ENCODE measurements at places on chromosomes 2 and 18.

DNA sequence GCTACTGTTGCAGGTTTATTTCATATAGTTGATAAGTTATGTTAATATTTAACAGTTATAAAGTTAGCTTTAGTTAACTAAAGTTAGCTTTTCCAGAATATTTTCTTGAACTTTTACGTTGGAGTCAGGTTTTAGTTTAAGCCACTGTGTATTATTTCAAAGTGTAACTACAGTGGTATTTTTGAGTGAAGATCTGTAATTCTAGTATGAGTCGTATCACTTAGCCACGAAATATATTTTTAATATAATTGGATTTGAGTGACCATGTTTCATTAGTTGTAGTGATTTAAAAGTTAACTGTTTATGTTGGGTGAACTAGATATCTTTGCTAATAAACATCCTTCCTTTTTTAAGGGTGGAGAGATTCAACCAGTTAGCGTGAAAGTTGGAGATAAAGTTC lies 2.5 kb downstream of the HSPE1 start:
- DNase-seq = no peak

DNA sequence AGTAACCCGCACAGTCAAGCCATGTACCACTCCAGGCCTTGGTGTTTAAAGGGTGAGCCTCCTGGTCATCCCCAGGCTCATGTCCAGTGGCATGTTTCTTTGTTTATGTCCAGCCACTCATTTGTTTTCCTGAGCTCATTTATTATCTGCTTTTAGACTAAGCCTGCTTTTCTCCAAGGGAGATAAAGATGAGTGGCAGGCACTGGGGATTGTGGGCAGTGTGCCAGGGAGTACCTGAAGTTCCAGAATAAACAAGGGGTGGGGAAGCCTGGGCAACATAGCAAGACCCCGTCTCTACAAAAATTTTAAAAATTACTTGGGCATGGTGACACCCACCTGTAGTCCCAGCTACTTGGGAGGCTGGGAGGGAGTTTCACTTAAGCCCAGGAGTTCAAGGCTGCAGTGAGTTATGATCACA lies 1.9 kb downstream of the ANXA4 start:
- no peak for DNase-seq

GRCh38 chr2:126642031-126642430 lies 13.9 kb upstream of the GYPC start:
- DNase-seq = no peak

GRCh38 chr2:108485253-108485652 lies 36.2 kb downstream of the GCC2 start:
- DNase-seq = no peak

GRCh38 chr2:173943738-173944137 lies 21.4 kb downstream of the SP3 start:
- no peak for DNase-seq

- DNase-seq = no peak
Observed at GRCh38 chr2:205665791-205666190, 16.5 kb upstream of the NRP2 start.

- no peak for DNase-seq
Observed at GRCh38 chr2:33214436-33214835, 262.0 kb upstream of the RASGRP3 start.

DNA sequence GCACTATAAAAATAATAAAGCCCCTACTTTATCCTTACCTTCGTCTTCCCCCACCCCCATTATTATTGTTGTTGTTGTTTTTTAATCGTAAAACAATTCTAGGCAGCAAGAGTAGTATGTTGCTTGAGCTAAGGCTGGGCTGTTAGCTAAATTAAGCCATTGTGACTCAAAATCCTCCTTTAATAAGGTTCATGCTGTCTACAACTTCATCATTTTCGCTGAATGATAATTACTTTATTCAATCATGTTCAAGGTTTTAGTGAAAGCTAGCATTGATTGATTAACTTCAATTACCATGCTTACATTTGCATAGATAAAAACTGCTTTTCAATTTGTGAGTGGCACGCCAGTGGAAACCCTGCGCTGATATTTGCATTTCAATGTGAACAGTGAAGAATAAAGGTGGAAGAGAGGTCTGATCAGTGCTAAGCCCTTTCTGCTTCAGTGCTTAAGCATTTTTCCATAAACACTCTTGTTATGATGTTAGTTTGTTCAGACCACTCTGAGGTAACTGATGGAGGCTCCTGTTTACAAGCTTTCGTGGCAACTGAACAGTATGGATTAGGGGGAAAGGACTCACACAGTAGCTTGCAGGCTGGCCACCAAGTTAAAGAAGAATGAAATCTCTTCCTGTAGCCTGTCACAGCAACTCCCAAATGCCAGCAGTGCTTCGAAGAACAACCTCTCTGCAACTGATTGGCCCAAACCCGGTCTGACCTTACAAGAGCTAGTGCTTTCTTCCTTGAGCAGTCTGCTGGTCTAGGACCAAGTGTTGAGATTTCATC lies 156.8 kb downstream of the GPD2 start:
- DNase-seq = no peak

DNA sequence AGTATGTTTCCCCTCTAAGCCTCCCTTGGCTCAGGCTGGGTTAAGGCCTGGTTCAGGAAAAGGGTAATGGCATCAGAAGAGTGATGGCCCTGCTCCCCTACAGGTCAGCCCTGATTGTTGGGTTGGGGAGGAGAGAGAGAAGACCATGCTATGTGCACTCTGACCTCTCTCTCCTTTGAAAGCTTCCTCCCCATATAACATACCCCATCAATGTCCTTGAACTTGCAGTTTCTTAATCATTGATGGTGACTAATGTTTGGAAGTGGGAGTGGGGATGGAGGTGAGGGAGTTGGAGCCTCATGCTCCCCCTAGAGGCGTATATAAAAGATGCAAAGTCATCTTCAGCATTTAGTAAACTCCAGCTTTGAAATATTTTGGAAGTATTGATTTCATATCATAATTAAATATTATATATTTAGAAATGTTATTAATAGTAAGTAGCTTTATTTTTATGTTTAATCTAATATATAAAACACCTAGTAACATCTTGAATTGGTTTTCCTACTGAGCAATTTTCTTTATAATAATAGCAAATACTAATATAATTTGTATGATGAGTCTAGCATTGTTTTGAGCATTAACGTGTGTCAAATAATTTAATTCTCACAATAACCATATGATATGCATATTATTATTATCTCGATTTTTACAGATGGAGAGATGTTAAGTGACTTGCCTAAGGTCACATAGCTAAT lies 8.8 kb downstream of the PLCL1 start:
- no peak for DNase-seq

- DNase-seq = no peak
Observed at GRCh38 chr18:58865701-58866065, 1.0 kb downstream of the ZNF532 start.

- no peak for DNase-seq
Observed at GRCh38 chr2:45458909-45459563, 152.0 kb downstream of the SRBD1 start.

DNA sequence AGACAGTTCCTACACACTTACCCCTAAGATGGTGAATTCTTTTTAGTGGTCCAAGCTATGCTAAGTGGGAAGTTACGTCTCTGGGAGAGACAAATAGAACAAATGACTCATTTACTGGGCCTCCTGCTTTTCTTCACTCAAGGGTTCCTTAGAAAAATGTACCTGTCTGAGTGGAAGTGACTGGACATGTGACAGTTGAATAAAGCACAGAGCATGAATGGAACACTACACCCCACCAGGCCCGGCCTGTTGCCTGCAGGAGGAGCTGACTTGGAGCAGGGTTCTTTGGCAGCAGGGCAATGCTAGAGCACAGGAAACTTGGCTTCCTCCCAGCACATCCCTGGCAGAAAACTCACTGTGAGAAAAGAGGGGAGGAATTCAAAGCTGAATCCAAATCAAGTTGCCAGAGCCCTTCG lies 451.0 kb upstream of the SETBP1 start:
- no peak for DNase-seq

DNA sequence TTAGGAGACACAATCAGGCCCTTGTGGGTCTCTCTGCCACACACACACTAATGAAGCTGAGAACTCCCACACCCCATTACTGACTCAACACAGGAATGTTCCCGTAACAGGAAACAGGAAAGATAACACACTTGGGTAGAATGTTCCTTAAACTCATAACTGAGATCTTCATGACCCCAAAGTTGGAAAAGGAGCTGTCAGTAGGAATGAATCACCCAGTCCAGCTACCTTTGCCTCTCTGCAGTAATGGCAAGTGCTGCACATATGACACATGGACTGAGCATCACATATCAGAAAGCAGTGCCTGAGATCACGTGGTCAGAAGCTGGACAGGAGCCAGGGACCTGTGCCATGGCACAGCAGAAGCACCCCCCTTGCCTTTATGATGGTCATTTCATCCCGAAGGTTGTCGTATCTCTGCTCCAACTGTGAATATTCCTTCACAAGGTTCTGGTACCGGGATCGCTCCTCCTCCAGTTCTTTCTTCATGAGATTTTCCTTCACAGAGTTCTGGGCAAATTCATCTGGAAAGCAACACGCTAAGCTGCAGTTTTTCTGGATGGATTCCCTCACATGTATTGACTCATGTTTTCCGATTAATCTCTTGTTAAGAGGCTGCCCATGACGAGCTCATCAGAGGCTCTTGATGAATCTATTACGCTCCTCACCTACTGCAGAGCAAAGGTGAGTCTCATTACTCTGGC lies 65.4 kb upstream of the ACAA2 start:
- no peak for DNase-seq

GRCh38 chr2:184192649-184193048 lies 405.7 kb upstream of the ZNF804A start:
- no peak for DNase-seq

DNA sequence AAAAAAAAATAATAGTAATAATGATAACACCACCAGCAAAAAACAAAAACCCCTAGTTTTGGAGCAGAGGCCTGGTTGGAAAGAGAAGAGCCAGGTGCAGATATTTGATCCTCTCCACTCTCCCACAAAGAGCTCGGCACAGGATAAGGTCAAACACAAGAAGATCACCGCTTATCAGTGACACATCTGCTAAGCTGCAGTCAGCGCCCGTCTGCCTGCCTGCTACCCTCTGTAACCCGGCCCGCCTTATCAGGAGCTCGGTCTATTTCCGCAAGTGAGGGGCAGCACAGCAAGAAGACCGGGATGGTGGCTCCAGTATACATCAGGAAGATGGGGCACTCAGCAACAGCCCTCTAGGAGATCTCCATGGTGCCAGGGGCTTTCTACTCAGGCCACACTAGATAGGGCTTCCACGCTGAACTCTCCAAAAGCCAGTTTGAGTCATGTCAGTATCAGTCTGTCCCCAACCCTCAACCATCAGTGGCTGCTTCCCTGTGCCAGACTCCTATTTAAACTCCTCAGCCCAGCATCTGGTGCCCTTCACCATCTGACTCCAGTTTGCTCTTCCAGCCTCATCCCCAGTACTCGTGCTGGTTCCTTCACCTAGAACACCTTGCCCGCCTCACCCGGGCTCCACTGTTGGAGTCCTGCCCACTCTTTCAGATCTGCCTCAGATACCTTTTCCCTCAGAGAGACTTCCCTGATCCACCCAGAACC lies 67.3 kb upstream of the PPP1CB start:
- no peak for DNase-seq

GRCh38 chr2:218168635-218169462 lies 2.1 kb upstream of the CXCR1 start:
- no peak for DNase-seq

DNA sequence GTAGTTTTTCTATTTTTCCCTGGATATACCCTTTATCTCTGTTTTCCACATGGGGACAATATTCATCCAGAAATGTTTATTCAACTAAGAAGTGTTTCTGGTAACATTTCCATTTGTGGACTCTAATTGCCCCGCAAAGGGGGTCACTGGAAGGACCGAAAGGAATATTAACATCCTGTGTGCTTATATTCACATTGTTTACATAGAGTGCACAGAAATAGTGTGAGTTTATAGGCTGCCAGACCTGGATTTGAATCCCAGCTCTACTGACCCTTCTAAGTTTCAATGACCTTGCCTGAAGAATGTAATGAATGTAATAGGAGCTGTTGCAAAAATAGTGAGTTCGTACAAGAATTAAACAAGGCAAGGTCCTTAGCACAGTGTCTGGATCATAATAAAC lies 152.9 kb upstream of the NCKAP5 start:
- no peak for DNase-seq

- DNase-seq = no peak
Observed at GRCh38 chr2:216549926-216550690, 51.5 kb downstream of the RPL37A start.

- no peak for DNase-seq
Observed at GRCh38 chr18:5961097-5961827, 65.9 kb upstream of the TMEM200C start.

- DNase-seq = no peak
Observed at GRCh38 chr2:142907653-142908052, 30.2 kb downstream of the KYNU start.

DNA sequence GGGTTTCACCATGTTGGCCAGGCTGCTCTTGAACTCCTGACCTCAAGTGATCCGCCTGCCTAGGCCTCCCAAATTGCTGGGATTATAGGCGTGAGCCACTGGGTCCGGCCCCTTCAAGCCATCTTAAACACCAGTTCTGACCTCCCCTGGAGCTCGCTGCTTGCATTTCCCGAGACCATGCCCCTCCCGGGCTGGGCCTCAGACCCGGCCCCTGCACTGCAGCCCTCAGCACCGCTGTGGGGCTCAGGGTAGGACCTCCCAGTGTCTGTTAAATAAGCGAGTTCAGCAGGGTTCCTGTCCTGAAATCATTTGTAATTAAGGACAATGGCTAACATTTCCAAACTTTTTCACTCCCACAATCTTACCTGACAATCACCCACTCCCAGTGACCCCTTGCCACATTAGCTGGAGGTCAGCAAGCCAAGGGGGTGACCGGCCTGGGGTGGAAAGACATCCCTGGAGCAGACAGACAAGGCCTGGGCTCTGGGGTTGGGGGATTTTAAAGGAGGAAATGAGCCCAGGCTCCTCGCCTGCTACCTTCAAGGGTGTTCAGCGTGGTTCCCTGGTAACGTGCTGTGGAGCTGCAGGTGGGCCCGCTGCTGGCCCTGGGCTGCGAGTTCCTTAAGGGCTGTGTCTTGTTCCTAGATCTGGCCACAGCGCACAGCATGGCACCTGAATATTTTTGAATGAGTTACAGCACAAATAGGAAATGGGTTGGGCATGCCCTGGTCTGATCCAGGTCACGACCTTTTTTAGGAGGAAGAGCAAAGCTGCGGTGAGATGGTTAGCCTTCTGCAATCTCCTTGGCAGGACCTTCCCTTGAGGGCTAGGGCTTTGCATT lies 15.1 kb downstream of the CYS1 start:
- no peak for DNase-seq

DNA sequence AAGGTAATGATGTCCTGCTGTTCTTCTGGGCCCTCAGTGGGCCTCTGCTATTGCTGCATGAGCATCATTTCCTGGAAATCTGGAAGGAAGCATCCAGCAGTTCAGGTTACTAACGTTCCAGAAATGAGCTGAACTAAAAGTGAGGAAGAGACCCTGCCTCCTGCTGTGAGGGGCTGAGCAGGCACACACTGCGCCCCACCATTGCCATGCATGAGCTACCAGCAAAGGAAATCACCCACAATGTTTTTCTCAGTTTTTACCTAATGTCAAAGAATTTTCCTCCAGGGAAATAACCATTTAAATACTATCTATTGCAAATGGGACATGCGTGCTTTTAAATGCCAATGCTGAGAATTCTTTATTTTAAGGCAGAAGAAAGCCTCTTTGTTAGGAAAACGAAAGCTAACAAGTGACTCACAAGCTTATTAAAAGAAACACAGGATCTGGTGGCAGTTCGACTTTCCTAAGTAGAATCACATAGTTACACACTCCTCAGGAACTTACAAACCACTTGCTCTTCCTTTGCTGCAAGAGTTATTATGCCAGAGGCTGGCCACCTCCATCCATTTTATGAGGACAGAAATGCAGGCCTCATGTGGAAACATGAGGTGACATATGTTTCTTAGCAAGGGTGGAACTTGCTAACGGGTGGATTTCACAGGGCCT lies 152.6 kb upstream of the TTC39C start:
- DNase-seq = no peak

Measured in C1 segment of cervical spinal cord (tissue), 14 donors.